ENCODE measurements at places on chromosomes 16 and 17.

GRCh38 chr17:73585583-73585982 lies 58.7 kb downstream of the SDK2 start:
- DNase-seq: no peak

DNA sequence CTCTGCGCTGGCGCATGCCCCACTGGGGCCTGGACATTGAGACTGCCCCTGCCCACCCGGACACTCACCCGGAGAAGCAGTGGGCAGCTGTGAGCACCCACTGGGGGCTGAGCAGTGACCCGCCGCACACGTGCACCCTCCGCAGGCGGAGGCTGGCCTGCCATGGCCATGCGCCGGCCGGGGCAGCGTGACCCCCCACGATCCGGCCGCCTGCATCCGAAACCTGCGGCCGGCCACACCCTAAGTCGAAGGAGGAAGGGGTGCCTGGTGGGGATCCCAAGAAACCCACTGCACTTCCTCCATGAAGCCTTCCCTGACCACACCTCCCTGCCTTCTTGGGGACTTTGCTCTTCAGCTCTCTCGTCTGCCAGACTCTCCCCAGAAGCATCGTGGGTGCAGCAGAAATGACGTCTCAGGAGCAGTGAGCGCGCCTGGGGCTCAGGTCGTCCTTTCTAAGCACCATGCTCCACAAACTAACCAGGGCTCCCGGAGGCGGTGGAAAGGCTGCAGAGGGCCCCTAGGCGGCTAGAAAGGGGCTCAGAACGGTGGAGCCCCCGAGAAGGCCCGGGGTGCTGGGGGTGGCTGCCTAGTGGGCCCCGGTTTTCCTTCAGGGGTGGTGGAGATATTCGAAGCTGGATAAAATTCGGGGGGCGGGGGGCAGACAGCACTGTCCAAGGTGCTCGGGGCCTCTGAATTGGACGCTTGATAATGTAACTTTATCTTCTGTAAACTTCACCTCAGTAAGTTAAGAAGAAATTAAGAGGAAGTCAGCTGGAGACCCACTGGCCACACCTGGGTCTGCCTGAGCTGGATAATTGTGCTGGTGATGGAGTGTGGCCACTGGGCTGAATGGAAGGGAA lies 1.5 kb downstream of the TPSG1 start:
- no peak for DNase-seq

DNA sequence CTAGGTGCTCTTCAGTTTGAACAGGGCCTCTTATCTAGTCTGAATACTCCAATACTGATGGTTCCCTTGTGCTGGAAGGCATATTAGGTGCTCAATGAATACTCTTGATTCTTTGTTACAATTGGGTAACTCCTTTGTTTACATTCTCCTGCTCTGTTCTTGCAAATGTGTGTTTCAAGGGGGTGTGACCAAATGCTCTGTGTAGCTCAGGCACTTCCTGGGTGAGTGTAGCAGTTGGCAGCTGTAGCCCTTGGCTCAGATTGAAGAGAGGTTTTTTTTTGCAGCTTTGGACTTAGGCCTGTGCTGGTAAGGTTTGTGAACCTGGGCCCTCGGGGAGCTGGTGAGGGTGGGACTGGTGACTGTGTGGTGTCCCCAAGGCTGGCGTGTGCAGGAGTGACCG lies 20.2 kb downstream of the TBCD start:
- DNase-seq: no peak

DNA sequence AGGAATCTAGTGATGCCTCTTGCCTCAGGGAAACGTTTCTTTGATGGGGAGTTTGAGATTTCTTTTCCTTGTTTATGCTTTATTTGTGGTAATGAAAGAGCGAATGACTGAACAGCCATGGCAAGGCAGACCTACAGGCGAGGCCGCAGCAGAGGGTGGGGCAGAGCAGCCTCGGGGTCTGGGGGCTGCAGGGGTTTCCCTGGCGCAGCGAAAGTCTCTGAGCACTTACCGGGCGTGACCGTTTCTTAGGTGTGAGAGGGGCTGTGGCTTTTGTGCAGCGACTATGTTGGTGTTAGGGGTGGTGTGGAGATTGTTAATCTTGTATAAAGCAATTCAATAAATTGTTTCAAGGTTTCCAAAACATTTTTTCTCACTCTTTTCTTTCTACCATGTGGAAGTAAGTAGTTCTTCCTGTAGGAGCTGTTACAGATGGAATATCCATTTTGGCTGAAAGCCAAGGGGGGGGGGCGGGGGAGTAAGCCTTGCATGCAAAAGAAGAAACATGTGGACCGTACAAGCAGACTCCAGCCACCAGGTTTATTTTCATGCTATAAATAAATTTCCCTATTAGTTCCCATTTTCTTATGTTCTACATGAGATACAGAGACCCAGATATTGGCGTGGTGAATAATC lies 34.8 kb downstream of the UBN1 start:
- DNase-seq: no peak
